Activated naive CD4-positive, alpha-beta T cell treated with anti-CD3 and anti-CD28 coated beads, Interleukin-2, amount 50 U/mL, for 72 hours (primary cell): ENCODE measurements at places on chromosomes 7 and 10. TPM values are rescaled to one million over a fixed set of nuclear protein-coding genes. Genes with fewer than 3 reads are reported as not detected.

GPR146 gene
- total RNA-seq, result 1.6 TPM

DNA sequence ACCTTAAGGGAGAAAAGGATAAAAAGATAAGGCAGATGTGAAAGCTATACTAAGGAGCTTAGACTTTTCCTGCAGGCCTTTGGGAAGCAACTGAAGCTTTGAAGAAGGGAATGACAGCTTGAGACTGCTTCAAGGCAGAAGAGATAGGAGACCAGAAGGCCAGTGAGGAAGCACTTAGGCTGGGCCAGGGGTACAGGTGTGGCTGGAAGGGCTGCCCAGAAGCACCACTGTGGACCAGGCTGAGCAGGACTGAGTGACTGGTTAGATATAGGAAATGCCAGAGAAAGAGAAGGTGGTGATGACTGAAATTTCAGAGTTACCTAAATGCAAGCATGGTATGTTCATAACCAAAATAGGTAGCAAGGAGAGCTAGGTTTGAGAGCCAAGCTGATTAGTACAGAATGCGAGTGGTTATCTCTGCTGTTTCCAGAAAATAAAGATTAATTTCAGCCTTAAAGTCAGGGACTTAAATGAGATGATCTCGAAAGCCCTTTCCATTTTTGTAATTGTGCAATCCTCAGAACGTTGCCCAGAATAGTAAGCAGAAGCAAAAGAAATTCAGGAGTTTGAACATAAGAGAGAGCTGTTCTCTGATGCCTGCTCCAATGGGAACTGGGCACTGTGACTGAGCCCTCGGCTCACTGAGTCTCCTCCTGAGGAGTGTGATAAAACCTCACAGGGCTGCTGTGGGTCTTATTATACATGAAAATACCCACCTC, 54.9 kb downstream of the MET start:
- DNase-seq, result no peak

- DNase-seq, result no peak
Observed at GRCh38 chr10:103517234-103518085, 24.0 kb downstream of the NEURL1 start.

DNA sequence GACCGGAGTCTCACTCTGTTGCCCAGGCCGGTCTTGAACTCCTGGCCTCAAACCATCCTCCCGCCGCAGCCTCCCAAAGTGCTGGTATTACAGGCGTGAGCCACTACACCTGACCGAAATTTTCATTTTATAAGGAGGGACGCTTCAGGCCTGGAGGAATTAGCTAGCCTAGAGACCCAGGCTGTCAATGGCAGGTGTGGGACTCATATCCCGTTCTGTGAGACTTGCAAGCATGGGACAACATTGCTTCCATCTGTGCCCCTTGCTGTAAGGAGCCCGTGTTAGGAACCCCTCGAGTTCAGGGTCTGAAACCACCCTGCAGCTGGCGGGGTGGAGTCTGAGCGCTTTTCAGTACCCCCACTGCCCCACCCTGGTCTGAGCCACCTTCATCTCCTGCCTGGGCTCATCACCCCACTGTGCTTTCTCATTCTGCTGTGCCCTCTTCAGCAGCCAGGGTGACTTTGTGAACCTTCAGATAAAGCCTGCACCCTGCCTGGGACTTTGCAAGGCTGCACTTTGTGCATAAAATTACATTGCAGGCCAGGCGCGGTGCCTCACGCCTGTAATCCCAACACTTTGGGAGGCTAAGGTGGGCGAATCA, 1.3 kb upstream of the DAGLB start:
- DNase-seq, result no peak

DNA sequence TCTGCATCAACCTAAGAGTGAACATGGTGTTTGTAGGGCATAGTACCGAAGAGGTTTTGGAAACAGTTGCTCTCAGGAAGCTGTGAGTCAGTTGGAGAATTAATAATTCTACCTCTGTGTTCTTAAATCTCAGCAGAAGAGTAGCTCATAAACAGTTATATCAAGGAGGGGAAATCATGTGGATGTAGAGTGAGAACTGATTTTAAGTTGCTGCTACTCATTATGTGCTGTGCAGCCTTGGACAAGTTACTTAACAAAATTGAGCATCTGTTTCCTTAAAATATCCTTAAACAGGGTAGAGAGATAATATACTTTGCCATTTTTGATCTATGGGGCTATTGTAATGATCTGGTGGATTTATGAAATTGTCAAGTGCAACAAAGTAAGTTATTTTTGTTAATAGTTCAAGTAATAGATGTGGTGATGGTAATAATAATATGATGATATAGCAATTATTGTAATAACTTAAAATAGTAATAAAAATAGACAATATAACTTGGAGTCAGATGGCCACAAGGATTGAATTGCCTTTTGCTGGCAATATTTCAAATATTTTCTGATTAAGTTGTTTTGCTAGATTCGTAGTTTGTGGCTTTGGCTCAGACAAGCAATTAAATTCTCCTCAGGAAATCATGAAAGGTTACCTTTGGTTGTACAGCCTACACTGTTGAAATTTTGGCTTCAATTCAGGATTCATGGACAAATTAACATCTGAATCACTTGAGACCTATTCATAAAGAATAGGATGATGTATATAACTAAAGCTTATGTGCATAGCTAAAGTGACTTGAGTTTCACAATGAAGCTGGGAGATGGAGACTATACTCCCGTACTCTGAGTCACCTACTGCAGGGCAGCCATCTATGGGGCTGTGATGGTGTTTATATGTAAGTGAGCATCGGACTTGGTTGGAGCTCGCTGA, 228.5 kb downstream of the CDK14 start:
- DNase-seq, result no peak

GRCh38 chr10:119670717-119671116, 19.5 kb downstream of the BAG3 start:
- no peak for DNase-seq

GRCh38 chr10:44301781-44302355, 83.0 kb downstream of the CXCL12 start:
- no peak for DNase-seq

GRCh38 chr7:144854839-144855424, 19.1 kb upstream of the TPK1 start:
- no peak for DNase-seq

DNA sequence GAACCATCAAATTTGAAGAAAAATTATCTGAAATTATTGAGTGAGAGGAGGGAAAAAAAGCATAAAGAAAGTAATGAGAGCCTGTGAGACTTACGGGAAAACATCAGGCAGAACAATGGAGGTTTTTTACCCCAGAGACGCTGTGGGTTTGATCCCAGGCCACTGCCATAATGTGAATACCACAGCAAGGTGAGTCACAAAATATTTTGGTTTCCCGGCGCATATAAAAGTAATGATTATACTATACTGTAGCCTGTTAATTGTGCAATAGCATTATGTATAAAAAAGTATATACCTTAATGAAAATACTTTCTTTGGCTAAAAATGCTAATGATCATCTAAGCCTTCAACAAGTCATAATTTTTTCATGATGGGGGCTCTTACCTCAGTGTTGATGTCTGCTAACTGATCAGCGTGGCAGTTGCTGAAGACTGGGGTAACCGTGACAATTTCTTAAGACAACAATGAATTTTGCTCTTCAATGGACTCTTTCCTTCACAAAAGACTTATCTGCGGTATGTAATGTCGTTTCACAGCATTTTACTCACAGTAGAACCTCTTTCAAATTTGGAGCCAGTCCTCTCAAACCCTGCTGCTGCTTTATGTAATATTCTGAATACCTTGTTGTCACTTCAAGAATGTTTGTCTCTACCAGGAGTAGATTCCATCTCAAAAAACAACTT, 97.0 kb upstream of the FAM20C start:
- no peak for DNase-seq

PPP2R2D gene
- total RNA-seq, result 36.2 TPM

CYP51A1 gene
- total RNA-seq, result 25.5 TPM

JCAD gene
- total RNA-seq, result 0.02 TPM

ZNF248 gene
- total RNA-seq, result 11.3 TPM

DNA sequence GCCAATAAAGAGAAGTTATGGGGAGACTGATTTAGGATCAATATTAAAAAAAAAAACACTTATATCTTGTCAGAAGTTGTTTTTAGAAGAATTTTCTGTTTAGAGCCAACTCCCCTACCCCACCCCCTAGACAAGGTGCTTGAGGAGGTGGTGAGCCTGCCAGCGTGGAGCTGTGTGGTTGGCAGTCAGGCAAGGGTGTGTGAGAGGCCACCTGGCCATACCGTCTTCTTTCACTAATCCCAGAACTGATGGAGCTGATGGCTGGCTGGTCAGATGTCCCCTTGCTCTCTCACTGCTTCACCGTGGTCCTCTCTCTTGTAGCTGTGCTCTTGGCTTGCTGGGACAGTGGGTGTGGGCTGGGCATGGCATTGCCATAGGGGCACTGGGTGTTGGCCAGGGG, 34.3 kb downstream of the NACAD start:
- no peak for DNase-seq

DNA sequence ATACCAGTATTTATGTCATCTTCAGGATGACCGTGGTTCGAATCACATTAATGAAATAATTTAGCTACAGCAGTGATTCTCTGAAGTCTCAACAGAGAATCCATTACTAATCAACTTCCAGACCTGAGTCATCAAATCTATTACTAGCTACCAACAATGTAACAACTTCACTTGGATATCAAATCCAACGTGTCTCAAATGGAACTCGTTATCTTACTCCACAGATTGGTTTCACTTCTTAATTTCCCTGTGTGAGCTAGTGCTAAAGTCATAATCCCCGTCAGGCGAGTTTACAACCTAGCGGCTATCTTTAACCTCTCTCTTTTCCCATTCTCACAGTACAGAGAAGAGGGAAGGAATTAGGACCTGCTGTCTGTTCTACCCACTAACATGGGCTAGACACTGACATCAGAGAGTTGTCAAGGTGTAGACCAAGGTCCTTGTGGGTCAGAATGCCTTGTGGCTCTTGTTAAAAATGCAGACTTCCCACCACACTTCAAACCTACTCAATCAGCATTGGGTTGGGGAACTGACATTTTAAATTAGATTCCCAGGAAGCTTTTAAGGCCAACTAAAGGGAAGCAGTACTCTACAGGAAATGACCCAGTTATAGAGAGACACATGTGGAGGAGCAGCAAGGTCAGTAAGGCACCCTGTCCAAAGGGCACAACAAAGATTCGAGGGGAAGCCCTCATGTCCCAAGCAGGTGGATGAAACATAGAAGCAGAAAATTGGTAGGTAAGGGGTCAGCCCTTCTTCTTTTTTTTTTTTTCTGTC, 57.3 kb upstream of the GSAP start:
- DNase-seq, result no peak

GRCh38 chr7:25861164-25861496, 290.9 kb upstream of the NFE2L3 start:
- DNase-seq, result no peak

DNA sequence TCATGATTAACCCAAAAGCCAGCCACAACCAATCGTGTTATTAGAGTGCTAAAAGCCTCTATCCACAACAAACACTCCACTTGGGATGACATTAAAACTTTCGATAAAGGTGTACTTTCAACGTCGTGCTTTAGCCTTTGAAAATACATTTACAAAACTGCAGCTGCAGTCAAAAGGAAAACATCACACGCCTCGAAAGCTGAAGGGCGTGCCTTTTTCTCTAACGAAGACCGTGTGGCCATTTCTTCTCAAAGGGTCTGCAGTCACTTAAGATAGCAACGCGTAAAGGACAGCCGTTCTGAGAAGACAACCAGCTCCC, 1.1 kb downstream of the ARHGAP12 start:
- DNase-seq, result no peak

CYCS gene
- 188 TPM for total RNA-seq

GLI3 gene
- 0.64 TPM for total RNA-seq

DNA sequence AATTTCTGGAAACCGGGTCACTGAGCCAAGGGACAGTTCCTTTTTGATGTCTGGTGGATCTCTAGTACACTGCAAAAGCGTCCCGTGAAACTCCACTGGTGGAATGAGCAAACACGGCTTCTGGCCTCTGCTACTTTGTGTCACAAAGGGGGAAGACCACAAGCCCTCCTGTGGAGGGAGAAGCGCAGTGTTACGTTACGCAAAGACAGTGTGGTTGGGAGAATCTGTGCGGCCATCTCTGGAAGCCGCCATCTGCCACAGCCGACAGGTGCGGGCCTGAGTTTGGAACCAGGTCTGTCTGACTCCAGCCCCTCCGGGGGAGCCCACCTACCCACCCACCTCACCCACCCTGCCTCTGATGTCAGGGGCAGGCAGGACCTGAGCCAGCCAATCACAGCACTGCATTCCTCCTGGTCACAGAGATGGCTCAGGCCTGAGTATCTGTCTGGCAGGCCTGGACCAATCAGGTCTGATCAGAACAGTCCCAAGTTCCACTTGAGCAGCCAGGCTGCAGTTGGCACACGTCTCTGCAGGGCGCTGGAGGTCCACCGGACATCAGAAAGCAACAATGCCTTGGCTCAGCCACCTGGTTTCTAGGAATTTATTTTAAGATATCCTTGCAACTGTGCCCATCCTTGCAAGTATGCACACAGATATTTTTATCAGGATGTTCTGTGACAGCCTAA, 3.0 kb upstream of the CYP2W1 start:
- DNase-seq, result no peak

- DNase-seq, result no peak
Observed at GRCh38 chr10:3123571-3124411, 48.8 kb downstream of the PITRM1 start.

GIMAP7 gene
- total RNA-seq, result 32.2 TPM

ZC3HAV1L gene
- total RNA-seq, result 22.6 TPM

GRCh38 chr10:78974617-78975317, 94.0 kb upstream of the ZMIZ1 start:
- DNase-seq, result peak; percentile 57

- DNase-seq, result no peak
Observed at GRCh38 chr7:128431754-128432153, 22.0 kb upstream of the IMPDH1 start.

DNA sequence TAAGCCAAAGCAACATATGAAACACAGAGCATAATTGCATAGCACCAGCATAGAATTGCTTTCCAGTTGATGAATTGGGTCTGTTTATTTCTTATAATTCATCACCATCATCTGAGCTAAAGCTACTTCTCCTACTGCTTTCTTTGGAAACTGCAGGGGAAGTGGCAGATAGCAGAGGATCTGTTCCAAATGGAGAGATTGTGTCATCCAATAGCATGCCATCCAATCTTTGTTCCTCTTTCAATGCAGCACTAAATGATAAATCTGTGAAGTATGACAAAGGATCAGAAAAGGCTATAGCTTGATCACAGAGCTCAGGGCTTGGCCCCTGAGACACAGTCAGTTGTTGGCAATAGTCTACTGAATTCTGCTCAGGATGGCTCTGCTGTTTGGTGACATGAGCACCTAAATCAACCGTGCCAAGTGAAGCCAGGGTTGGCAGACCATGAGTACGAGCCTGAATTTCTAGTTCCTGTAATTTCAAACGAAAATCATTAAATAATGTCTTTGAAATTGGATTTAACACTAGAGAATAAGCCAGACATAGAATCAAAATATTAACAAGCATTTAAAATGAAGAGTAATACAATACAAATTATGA, 90.0 kb downstream of the TFEC start:
- no peak for DNase-seq

ELN gene
- not detected for total RNA-seq

- DNase-seq, result no peak
Observed at GRCh38 chr10:89002226-89002978, 11.8 kb downstream of the FAS start.

DNA sequence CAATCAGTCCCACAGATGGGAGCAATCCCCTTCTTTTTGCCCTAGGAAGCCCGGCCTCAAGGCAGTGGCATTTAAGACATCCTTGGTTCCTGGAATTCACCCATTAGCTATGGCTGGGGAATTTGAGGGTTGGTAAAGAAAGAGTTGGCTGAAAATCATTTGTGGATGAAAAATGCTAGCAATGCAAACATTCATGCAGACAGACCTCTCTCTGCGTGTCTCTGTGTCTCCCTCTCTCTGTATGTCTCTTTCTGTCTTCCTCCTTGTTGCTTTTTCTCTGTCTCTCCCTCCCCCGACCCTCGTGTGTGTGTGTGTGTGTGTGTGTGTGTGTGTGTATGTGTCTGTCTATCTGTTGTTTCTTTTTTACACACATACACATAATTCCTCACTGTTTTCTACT, 19.4 kb downstream of the LDB3 start:
- no peak for DNase-seq
